Activated CD4-positive, alpha-beta T cell treated with anti-CD3 and anti-CD28 coated beads, Interleukin-2, amount 50 U/mL, for 1 hour (primary cell): ENCODE measurements at places on chromosomes 12 and 14.
A peak's percentile ranks its signal among the peaks of the same experiment; 100 is the strongest.

DNA sequence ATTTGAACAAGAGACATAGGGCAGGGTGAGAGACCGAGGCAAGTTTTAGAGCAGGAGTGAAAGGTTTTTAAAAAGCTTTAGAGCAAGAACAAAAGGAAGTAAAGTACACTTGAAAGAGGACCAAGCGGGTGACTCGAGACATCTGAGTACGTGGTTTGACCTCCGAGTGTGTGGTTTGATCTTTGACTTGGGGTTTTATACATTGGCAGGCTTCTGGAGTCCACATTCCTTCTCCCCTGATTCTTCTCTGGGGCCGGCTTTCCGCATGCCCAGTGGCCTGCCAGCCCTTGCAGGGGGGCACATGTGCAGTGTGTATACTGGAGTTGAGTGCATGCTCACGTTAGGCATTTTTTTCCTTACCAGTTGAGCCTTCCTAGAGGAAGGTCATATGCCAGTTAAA, 96.3 kb downstream of the SLC15A4 start:
- no peak for DNase-seq

- DNase-seq = no peak
Measured at GRCh38 chr12:123293178-123293760, 21.6 kb upstream of the CDK2AP1 start.

GRCh38 chr14:33938131-33938949, 12.5 kb downstream of the EGLN3 start:
- DNase-seq = no peak

DNA sequence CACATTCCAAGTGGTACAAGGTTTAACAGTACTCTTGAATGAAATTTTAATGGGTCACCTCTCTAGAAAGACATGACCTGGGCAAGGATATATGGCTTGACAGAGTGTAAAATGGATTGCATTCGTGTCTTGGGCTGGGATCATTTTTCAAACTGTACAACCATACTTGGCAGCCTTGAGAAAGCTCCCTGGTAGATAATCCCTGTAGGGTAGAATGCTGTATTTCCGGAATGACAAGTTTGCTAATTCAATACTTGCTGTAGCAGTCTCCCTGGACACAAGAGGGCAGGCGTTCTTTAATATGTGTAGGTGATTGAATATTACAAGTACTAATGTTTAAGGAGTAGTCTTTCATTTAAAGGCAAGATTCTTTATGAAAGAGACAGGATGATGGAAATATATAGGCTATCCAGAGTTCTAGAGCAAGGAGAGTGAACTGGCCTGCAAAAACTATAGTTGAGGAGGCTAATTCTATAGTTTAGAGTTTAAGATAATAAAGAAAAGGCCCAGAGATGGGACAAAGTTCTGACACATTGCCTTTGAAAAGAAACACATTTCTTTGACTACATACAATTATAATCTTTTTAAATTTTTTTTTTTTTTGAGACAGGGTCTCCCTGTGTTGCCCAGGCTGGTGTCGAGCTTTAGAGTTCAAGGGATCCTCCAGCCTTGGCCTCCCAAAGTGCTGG, 53.4 kb downstream of the PLBD1 start:
- no peak for DNase-seq

- no peak for DNase-seq
Measured at GRCh38 chr14:32104803-32105202, 27.7 kb downstream of the ARHGAP5 start.

GRCh38 chr14:93764211-93764659, 24.1 kb downstream of the PRIMA1 start:
- no peak for DNase-seq

GRCh38 chr12:69388371-69388770, 28.8 kb downstream of the YEATS4 start:
- DNase-seq = no peak

- DNase-seq = no peak
Measured at GRCh38 chr12:52907092-52907810, 2.4 kb upstream of the KRT8 start.

DNA sequence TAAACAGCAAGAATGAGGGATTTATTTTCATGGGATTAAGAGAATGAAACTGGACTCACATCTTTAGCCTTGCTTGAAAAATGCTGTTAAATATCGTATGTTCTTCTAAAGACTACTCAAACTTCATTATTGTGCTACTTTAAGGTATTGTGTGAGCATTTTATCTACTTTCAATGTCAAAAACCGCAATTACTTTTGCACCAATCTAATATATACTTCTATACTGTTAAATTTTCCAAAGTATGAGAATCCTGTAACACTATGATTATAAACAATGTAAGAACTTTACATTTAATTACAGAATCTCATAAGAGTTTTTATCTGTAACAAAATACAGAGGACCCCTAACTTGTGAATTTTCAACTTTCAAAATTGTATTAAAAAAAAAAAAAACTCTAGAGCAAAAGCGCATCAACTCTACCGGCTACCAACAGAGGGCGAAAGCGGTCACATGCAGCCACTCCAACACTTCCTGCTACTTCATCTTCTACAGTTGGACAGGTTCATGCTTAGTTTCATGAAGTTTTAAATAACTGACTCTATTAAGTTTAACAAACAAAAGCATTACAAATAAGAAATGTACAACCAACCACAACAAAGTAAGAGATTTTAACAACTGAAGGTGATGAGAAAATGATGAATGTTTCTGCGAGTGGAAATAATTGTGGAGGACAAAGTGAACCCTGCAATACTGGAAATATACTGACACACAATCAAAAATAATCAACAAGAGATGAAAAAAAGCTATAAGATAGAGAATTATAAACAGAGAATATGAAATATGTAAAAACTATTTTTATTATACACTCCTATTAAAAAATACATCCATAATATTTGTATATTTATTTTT, 210.9 kb downstream of the MED13L start:
- DNase-seq = peak; percentile 52

- DNase-seq = no peak
Measured at GRCh38 chr14:98227000-98227726, 1044.8 kb downstream of the BCL11B start.

GRCh38 chr12:100862676-100863075, 68.1 kb downstream of the ANO4 start:
- no peak for DNase-seq

- no peak for DNase-seq
Measured at GRCh38 chr12:28652239-28652638, 462.0 kb downstream of the CCDC91 start.

GRCh38 chr12:121144416-121144914, 11.8 kb downstream of the P2RX7 start:
- DNase-seq = no peak

- no peak for DNase-seq
Measured at GRCh38 chr12:56104815-56105608, 653 bp downstream of the PA2G4 start.

DNA sequence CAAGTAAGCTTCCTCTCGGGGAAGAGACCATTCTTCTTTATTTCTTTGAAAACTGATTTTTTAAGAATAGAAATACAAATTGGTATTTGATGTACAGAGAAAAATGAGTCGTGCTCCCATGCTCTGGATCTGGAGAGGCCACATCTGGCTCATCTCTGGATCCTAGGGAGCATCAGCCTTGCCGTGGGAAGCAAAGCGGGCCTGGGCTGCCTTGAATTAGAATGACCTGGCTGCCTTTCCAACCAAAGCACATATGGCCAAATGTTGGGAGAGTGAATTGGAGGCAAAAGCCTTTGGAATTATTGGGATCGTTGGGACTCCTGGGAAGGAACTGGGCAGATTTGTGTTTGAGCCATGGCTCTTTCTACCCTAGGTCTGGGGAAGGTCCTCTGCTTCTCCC, 80.0 kb downstream of the SLC25A47 start:
- no peak for DNase-seq

GRCh38 chr12:100460702-100461101, 13.0 kb upstream of the NR1H4 start:
- DNase-seq = no peak

GRCh38 chr12:123396954-123397353, 13.0 kb downstream of the KMT5A start:
- DNase-seq = no peak

DNA sequence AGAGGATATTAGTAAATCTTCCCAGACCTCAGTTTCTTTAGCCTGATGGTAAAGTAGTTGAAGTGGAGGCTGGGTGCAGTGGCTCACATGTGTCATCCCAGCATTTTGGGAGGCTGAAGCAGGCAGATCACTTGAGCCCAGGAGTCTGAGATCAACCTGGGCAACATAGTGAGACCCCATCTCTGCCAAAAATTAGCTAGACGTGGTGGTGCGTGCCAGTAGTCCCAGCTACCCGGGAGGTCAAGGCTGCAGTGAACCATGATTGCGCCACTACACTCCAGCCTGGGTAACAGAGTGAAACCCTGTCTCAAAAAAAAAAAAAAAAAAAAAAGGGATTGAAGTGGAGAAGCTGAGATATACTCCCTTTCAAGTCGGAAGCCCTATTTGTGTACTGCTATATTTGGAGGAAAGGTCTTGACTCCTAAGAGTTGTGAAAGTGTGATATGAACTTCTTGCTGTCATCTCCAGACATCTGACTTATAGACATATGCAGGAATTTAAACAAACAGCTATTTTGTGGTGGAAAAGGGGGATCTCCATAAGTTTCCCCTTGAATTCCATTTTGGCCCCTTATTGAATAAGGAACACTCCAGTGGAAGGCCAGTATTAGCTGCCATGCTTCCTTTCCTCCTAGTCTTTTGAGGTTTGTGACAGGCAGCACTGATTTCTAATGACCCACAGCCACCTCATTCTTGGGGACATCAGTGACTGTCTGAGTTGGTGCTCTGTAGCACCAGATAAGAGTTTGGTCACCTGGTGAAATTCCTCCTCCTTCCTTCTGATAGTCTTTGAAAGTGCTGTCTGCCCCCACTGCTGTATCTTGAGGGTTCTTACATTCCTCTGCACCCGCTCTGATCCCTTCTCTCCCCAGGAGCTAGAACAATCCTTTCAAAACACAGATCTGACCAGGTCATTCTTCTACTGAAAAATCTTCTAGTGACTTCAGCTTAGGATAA, 7.4 kb downstream of the ELK3 start:
- DNase-seq = no peak

GRCh38 chr12:20547816-20548575, 147.1 kb upstream of the SLCO1C1 start:
- DNase-seq = no peak

- DNase-seq = no peak
Measured at GRCh38 chr14:35285168-35286002, 6.8 kb upstream of the PSMA6 start.

DNA sequence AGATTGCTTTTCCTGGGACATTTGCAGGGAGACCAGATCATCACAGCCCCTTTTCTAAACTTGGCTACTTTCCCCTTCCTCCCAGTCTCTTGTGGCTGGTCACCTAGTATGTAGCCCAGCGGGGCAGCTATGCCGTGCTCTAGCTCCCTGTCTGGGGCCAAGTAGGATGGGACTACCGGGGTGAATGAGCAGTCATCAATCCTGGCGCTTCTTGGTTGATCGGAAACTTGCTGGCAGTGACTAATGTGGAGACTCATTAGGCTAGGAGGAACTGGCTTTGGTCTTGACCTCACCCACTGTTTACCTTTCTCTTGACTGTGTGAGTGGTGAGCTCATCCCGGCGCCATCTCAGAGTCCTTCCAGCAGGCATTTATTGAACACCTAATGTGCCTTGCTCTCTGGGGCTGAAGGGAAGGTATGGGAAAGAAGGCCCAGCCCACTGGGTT, 15.9 kb downstream of the PLEKHG3 start:
- no peak for DNase-seq

DNA sequence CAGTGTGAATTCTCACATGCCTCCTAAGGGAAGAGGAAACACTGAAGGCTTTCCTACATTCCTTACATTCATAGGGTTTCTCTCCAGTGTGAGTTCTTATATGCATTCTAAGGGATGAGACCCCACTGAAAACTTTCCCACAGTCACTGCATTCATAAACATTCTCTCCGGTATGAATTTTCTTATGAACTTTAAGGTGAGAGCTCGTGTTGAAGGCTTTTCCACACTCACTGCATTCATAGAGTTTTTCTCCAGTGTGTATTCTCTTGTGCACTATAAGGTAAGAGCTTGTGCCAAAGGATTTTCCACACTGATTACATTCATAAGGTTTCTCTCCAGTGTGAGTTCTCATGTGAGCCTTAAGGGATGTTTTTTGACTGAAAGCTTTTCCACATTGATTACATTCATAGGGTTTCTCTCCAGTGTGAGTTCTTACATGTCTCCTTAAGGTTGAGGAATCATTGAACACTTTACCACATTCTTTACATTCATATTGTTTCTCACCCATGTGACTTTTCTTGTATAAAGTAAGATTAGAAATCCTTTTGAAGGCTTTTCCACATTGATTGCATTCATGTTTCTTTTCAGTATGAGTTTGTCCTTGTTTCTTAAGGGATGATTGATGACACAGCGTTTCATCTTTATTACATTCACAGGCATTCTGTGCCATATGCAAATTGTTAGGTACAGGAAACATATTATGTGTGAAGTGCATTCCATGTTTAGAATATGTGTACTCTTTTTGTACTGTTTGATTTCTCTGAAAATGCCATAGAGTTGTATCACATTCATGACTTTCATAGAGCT, 9.5 kb downstream of the ZNF891 start:
- DNase-seq = no peak

DNA sequence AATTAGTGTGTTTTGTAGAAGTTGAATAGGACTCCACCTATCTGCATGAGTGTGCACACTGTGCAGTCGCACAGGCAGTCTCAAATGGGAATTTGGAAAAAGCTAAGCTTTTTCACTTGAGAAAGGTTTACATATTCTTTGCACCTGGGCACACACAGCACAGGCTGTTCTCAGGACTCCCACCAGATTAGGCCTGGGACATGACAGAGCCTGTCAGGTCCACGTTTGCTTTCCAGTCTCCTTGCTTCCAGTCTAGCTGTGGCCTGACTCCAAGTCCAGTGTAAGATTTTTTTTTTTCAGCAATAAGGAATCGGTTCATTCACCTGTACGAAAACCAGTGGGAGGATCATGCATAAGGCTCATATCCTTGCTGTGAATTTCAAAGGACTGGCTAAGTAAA, 181.3 kb downstream of the ZFP36L1 start:
- DNase-seq = no peak

- DNase-seq = no peak
Measured at GRCh38 chr14:53956427-53957201, at the start of gene BMP4. Gene BMP4 (minus strand): TSS chr14:53956825. CDS start chr14:53952222, 4,603 bp downstream.

GRCh38 chr14:68208218-68208617, 388.6 kb downstream of the RAD51B start:
- DNase-seq = no peak
